ENCODE measurements at places on chromosomes 6 and 20. TPM values are rescaled to one million over a fixed set of nuclear protein-coding genes. Genes with fewer than 3 reads are reported as not detected.

RGL2 gene
- 20.5 TPM for polyA plus RNA-seq

MDFI gene
- polyA plus RNA-seq, result not detected

HMGCLL1 gene
- 0.05 TPM for polyA plus RNA-seq

- peak; percentile 63 for DNase-seq
Measured at GRCh38 chr6:108836061-108836460, 12.2 kb upstream of the ARMC2 start.

- DNase-seq, result no peak
Measured at GRCh38 chr6:148398678-148399077, 56.0 kb downstream of the SASH1 start.

DNA sequence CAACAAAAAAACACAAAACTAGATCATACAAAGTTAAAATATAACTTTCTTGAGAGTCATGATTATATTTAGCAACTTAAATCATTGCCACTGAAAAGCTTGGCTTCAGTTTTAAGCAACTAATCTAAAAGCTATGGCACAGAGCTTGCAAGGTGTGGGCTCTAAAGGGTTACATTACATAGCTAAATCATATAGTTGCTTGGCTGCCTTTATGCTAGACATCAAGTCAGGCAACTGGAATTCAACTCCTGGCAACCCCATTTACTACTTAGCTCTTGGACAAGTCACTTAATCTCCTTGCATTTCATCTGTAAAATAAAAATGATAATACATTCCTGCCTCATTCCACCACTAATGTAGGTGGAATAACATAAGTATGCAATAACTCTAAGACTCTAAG, 40.9 kb upstream of the GCM1 start:
- peak; percentile 96 for DNase-seq

DNA sequence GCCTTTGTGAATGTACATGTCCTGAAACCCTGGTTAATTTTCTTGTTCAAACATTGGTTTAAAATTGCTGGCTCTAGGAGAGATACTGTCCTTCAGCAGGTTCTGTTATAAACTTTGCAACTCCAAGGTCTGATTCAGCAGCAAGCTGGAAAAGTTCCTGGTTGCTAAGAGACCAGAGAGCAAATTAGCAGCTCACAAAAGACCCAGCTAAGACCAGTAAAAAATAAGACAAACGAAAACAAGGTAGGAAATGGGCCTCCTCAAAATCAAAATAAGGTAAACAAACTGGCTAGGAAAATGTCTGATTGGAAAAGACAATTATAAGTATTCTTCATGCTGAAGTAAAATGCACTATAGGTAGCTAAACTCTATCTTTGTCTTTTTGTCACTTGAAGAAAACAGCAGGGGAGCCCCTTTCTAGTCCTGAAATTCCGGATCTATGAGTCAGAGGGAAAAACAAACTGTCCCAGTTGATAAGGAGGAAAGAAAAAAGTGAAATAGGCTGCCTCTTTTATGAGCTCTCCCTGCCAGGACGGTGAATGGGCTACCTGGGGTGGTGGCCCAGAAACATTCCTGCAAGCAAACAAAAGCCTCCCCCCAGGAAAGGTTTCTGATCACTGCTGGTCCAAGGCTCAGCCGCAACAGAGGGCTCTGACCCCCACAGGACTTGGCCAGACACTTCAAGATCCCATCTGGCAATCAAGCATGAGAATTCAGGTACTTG, 41.6 kb downstream of the UNC5CL start:
- peak; percentile 53 for DNase-seq

- peak; percentile 26 for DNase-seq
Measured at GRCh38 chr6:121055572-121056163, 278.6 kb downstream of the TBC1D32 start.

DNA sequence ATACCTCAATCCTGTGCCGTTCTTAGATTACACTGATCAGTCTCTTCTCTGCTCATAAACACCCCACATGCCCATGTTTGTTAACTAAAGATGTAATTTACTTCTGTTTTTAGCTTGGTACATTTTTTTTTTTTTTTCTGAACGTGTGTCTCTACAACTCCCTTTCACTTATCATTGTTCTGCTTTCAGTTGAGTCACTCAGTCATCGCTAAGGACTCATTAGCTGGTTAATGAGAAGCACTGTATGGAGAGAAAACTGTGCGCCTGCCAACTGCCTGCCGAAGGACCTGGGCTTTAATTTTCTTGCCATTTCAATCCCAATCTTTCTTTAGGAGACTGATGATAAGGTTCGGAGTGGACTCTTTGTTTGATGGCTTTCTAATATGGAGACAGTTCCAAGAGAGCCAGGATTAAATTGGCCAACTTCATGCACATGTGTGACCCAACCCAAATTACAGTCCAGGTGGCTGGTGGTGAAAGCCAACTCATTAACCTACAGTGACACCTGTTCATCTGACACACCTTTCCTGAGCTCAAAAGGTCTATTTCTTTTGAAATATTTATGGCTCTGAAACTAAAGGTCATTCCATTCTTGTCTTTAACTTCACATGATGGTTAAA, 334.1 kb downstream of the BCKDHB start:
- peak; percentile 50 for DNase-seq

GRCh38 chr6:30615958-30616810, 859 bp downstream of the PPP1R10 start:
- peak; percentile 25 for DNase-seq

DNA sequence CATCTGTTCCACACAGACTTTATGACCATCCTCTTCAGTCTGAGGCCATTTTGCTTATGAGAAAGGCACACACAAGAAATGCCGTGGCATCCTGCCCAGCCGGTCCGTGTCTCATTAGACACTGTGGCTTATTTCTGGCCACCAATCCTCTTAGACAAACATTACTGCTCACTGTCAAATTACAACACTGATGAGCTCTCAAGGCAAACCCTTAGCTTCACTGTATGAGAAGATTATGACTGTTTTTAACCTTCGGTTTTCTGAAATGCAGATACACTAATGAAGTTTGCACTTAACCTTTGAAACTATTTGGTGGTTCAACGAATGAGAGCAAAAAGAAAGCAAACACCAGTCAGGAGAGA, 50.5 kb upstream of the DST start:
- DNase-seq, result peak; percentile 94
